Brain pericyte (primary cell): ENCODE measurements at places on chromosomes 11 and 22.

DNA sequence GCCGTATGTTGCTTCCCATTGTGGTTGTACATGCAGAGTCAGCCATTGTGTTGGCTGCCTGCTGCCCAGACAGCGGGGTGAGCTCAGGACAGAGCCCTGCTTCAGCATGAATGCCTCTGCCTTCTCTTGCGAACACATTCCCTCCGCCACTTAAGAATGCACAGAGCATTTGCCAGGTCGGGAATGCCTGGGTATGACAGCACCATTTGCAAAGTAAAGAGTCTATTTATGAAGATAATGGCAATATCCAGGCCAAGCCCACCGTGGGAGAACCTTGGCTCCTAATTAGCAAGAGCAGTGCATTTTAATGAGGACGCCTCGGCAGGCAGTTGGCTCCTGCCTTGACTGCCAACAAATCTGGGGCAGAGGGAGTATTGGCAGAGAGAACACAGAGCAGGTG is 62.5 kb upstream of the SORL1 start:
- DNase-seq: no peak

DNA sequence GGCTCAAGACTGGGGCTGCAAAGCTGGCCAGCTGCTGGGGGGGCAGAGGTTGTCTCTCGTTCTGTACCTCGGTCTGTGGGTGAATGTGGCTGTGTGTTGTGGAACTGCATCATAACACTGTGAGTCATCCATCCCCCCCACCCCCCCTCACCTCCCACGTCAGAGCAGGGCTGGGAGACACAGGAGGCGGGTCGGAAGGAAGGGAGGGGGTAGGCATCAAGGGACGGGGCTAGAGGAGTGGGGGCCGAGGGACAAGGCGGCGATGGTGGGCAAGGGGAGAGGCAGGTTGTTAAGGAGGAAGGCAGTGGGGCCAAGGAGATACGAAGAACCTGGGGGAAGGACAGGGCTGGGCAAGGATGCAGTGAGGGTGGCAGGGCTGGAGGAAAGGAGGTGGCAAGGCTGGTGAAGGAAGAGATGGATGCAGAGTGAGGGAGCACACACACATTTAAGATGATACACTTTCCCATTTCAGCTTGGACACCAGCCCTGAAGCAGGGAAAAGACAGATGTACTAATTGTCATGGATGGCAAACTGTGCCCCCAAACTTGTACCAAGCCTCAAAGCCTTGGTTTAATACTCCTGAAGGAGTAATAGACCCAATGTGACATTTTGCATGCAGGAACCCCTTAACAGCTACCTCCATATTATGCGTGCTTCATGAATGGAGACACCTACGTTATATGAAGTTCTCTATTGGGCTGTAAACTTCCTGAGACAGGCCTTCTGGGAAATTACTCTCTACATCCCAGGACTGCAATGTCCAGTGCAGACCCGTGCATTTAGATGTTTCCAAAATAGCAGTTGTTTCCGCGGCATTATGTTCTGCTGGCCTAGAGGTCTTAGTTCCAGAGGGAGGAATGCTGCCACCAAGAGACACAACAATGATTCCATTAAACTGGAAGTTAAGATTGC is at the start of gene YPEL4:
Gene YPEL4, minus strand, starts transcription at position 87 of the 913 bp plus-strand sequence. CDS start 2,805 bp downstream, outside the sequence.
- no peak for DNase-seq

DNA sequence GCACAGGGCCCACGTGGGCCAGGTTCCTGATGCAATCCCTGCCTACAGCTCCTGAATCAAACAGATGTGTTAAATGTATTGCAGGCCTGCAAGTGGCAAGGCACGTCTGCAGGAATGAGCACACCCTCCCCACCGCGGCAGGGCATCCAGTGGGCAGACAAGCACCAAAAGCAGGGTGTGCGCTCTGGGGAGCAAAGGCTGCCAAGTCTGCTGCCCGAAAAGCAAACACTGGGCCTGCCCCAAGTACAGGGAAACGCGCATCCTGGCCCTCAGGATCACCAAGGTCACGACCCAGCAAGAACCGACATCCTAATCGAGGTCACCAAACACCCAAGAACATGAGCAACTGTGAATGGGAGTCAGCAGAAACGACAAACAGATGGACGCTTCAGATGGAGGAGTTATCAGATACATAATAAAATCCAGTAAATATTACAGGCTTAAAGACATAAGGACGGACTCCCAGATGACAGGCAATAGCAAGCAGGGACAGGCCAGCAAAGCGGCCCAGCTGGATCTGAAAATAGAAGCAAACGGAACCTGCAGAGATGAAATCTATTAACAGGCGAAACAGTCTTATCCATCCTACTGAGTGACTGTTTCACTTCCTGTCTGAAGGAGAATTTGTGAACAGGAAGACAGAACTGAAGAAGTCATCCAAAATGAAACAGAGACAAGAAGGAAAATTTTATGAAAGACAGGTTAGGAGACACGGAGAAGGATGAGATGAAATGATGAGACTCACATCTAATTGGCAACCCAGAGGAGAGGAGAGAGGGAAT is 26.7 kb downstream of the CARS1 start:
- no peak for DNase-seq

DNA sequence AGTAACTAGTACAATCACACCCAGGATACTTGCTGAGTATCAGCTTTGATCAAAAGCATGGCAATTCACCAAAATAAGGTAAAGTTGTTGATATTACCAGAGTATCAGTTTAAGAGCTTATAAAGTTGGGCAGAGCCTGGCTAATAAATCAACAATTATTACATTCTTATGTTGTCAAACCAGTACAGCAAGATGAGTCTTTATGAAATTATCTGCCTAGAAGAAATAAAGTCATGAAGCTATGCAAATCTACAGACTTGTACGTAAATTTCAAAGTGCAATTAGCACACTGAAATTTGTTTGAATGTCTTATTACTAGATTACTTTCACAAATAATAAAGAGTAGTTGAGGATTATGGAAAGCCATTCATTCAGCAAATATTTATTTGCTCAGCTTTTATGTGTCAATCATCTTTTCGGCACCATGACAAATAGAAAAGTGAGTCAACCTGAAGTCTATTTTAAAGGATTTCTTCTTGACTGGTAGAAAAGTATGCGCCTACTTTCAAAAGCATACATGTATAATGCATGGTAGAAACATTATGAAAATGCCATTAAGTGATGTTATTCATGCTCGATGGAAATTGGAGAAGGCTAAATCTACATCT is 5.0 kb upstream of the ANO3 start:
- no peak for DNase-seq

- no peak for DNase-seq
Measured at GRCh38 chr11:19519912-19520641, 192.6 kb upstream of the NAV2 start.

- DNase-seq: no peak
Measured at GRCh38 chr11:125662689-125663088, 18.0 kb downstream of the ACRV1 start.

- DNase-seq: peak; percentile 42
Measured at GRCh38 chr11:134033696-134034491, 35.0 kb upstream of the JAM3 start.

GRCh38 chr11:36119300-36119699 is 169.9 kb downstream of the COMMD9 start:
- no peak for DNase-seq

DNA sequence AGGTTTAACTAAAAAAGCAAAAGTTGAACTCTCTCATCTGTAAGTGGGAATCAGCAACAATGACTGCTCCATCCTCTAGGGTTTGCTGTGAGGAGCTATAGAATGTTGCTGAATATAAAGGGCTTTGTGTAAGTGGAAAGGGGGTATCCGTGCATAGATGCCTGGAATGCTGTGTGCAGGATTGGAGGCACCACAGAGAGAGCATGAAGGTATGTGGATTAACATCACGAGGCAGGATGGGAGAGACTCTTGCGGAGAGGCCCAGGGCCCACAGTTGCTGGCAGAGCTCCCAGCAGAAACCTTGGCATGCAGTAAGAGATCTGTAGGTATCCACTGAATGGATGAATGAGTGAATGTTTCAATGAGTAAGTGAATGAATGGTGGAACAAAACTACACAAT is 298.7 kb upstream of the DDI1 start:
- no peak for DNase-seq

GRCh38 chr11:62202910-62203309 is 5.6 kb upstream of the SCGB2A1 start:
- no peak for DNase-seq

DNA sequence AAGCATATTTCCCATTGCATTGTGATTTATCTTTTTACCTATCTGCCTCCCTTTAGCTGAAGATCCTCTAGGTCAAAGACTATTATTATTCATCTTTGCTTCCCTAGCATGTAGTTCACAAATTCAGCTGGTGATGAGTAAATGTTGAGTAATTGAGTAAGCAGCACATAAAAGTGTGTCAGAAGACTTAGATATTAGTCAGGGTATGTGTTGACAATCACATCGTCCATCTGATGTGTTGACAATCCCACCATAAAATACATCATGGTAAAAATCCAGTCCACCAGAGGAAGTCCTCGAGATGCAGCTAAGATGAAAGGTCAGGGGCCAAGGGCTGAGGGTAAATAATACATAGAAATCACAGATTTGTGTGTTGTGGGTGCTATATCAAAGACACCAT is 22.9 kb upstream of the ABTB2 start:
- no peak for DNase-seq
